ENCODE measurements at places on chromosomes 4 and X. TPM values are rescaled to one million over a fixed set of nuclear protein-coding genes. Genes with fewer than 3 reads are reported as not detected.

Gene PCSK1N
- not detected for total RNA-seq

Gene AFF2
- 6.6 TPM for total RNA-seq

Gene PUDP
- total RNA-seq: 7.5 TPM

Gene RASGEF1B
- 2.0 TPM for total RNA-seq

Gene MAN2B2
- 17.3 TPM for total RNA-seq

Gene HSFX1
- not detected for total RNA-seq

All from fibroblast of the aortic adventitia (primary cell).